ENCODE measurements at places on chromosomes 2 and 18.

GRCh38 chr2:68368654-68369336 is 3.7 kb downstream of the PLEK start:
- DNase-seq: no peak

DNA sequence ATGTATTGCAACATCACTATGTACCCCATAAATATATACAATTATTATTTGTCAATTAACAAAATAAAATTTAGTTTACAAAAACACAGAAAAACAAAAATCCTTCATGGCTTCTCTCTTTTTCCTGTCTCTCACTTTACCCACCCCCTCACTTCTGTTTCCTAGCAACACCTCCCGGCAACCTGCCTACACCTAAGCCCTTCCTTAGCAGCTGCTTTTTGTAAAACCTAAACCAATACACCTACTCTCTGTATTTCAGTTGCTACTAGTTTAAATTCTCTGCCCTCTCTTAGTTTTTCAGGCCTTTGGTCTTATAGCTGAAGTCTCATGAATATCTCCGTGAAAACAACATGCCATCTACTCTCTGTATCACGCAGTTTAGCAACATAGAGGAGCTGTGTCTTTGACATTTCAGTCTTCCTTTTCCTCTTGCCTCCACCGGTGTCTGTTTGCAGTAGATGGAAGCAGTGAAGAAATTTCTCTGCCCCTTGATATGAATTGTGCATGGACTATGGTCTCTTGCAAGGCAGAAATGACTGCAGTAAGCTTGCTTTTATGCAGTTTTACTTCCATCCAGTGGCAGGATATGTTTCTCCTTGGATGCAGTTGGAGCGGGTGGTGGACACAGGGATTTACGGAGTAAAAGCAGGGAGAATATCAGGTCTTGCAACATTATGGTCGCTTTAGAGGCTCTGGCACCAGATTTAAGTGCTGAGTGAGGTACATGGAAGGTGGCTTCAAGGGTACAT is 42.0 kb upstream of the ZDBF2 start:
- DNase-seq: no peak

DNA sequence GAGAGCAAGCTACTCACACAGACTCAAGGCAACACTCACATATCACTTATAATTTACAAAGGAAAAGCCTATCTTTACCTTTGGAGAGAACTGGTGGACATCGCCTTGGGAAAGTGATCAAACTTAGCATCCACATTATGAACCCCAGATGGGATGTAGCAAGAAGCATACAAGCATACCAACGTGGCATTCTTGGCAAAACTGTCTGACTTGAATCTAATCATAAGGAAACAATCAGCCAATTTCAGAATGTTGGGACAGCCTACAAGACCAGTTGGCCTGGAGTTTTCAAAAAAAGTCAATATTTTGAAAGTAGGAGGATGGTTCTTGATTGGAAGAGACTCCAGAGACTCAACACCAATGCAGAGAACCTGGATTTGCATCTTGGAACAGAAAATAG is 79.1 kb upstream of the PMAIP1 start:
- no peak for DNase-seq

DNA sequence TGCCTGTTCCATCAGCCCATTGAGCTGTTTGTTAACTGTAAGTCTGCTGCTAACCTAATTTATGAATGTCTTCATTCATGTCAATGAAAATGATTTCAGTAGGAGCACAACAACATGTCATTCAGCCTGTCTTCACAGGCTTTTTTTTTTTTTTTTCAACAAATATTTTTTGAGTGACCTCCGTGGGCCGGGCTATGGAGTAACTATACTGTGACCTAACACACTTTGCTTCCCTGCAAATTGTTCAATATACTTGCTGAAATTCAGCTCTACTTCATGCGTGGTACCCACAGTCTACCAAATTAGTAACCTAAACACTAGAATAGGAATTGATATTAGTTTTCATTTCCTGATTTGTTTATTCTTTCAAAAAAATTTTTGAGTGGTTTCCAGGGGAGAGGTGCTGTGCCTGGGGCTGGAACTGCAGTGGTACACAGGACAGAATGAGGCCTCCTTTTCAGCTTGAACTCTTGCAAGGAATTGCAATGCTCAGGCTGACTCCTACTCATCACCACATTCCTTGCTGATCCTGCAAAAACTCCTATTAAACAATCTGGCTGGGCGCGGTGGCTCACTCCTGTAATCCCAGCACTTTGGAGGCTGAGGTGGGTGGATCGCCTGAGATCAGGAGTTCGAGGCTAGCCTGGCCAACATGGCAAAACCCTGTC is 87.1 kb downstream of the CDH20 start:
- DNase-seq: no peak

GRCh38 chr2:27316655-27317412 is 6.1 kb downstream of the MPV17 start:
- no peak for DNase-seq

GRCh38 chr2:42196070-42196402 is 26.9 kb downstream of the EML4 start:
- no peak for DNase-seq

DNA sequence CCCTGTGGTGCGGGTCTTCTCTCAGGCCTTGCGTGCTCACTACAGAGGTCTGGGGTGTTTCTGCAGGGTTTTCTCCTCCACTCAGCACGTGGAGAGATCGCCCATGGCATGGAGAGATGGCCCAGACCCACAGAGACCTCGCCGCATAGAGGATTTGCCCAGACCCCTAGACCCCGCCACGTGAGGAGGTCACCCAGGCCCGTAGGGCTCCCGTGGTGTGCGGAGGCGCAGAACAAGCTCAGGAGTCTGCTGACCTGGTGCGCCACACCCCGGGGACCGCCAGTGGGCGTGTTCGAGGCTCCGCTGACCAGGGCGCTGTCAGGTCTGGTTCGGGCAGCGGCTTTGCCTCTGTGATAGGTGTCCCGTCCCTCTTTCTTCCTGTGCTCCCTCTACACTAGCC is 64.5 kb downstream of the ADI1 start:
- no peak for DNase-seq

GRCh38 chr2:45678791-45679348 is 27.4 kb downstream of the PRKCE start:
- no peak for DNase-seq
